Ureter (tissue), 1 donor: ENCODE measurements at places on chromosomes 7 and 10. TPM values are rescaled to one million over a fixed set of nuclear protein-coding genes. Genes with fewer than 3 reads are reported as not detected.

The GNGT1 gene
- total RNA-seq: 0.70 TPM

The INA gene
- 2.0 TPM for total RNA-seq

The GCK gene
- 0.39 TPM for total RNA-seq

The ZNF365 gene
- 0.21 TPM for total RNA-seq
